Fibroblast of villous mesenchyme (primary cell): ENCODE measurements at places on chromosomes 4 and X.

GRCh38 chr4:108337923-108338322 lies 169.2 kb upstream of the LEF1 start:
- peak; percentile 79 for DNase-seq

- no peak for DNase-seq
Observed at GRCh38 chr4:83388313-83388676, 53.6 kb upstream of the HPSE start.

- DNase-seq: peak; percentile 18
Observed at GRCh38 chrX:11375614-11376119, 82.5 kb downstream of the AMELX start.

DNA sequence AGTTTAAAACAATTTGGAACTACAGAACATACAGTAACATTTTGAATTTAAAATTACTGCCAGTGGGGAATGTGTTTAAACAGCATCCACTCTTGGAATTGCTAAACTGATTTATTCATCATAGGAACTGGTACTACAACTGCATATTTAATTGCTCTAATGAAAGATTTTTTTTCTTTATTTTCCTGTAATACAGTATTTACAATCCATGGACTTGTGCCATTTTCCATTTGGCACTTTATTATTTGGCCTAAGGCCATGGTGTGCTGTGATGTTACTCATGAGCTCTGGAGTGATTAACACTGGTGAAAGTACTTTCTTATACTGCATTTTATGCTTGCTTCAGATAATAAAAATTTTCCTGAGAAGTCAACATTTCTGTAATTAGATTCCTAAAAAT lies 69.7 kb upstream of the NUDT6 start:
- no peak for DNase-seq

DNA sequence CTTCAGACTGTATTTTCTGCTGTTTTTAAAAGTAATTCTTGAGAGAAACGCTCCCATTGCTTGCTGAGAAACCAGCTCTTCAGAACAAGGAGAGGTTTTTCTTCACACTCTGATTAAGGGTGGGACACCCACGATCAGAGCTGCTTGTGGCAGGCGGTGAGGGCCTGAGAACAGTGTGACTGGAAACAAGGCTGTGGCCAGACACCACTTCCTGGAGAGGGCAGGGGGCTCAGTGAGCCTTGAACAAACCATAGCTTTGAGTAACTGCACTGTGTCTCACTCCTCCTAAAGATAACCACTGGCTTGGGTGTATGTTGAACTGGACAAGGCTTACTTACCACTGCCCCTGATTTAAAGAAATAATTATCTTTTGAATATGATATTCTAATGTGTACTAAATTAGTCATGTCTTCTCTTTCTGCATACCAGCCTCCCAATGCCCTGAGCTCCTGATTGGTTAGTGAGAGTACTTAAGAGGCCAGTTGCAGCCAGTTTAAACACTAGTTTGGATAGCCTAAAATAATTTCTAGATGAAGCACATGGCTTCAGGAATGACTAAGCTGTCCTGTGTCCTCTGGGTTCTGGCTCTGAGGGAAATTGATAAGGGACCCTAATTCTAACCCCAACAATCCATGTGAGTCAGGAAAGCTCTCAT lies 3.7 kb upstream of the GPR82 start:
- no peak for DNase-seq

- no peak for DNase-seq
Observed at GRCh38 chrX:981791-982626, 230.4 kb downstream of the CRLF2 start.

GRCh38 chrX:130120746-130121504 lies 10.6 kb upstream of the ELF4 start:
- DNase-seq: peak; percentile 82

DNA sequence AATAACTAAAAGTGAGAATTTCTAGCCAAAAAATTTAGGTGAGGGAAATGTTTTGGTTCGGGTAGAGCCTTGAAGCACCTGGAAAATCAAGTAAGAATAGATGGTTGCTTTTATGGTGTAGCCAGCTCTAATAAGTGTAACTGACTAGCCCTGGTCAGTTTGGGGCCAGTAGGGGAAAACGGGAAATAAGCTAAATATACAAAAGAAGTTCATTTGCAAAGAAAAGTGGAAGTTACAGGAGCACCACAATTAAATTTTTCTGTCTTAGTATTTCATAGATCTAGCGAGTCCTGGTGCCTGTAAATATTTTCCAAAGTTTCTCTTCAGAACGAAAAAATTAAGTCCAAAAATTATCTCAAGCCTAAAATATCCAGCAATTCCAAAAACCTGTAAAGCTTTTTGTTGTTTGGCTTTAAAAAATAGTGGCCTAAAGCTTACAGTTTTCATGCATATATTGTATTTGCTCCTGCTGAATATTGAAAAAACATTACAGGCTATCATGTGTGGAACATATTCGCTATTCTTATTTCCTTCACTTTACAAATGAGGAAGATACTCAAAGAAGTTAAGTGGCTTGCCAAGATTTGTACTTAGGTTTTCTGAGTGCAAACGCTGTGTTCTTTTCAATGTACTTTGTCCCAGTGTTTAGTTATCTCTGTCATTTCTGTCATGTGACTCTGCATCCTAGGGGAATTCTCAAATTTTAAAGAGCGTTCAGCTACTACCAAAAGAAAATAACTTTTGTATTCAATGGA lies 7.3 kb upstream of the PTPN13 start:
- DNase-seq: no peak
